Hematopoietic multipotent progenitor cell treated with erythropoietin and hydrocortisone succinate and interleukin-3 and kit ligand, for 4 days (in vitro differentiated cells): ENCODE measurements at places on chromosomes 4 and X.
A peak's percentile ranks its signal among the peaks of the same experiment; 100 is the strongest.

DNA sequence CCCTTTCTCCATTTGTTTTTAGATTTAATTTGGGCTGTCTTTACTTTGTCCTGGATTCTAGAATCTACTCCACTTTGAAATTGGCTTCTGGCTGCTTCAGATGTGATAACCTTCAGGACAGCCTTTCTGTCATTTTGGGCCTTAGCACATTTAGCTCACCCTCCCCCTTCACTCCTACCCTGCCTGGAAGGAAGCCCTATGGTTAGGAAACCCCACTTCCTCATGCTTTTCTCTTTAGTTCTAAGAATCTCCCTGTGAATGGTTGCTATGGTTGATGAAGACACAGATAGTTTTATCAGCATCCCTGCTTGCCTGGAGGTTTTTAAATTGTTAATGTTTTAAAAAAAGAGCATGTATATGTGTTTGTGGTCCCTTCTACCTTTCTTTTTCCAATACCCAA lies 100.7 kb upstream of the PTPN13 start:
- peak; percentile 80 for DNase-seq

- DNase-seq = no peak
These were observed 111.5 kb downstream of the NR3C2 start for GRCh38 chr4:148330724-148331123.

- no peak for DNase-seq
These were observed 169.2 kb upstream of the CPEB2 start for GRCh38 chr4:14833053-14833452.

- peak; percentile 76 for DNase-seq
These were observed 70.0 kb upstream of the FAM241A start for GRCh38 chr4:112075129-112075753.

GRCh38 chr4:84678976-84679744 lies 96.2 kb downstream of the CDS1 start:
- DNase-seq = no peak

GRCh38 chr4:95614684-95615205 lies 66.0 kb upstream of the UNC5C start:
- DNase-seq = no peak

DNA sequence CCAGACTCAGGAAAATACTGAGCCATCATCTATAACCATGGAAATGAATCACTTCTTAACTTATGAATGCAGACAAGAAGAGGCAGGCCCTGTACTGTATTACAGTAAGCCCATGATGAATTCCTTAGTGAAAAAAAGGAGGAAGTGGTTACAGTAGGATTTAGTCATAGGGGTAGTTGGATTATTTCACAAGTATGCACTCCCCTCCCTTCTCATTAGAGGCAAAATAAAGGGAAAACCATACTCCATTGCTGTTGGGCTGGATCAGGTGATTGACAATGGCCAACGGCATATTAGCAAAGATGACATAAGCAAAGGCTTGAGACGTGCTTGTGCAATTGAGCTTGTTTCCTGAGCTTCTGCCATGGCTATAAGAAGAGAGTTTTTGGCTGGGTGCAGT lies 181.1 kb upstream of the PRPS2 start:
- DNase-seq = no peak

- peak; percentile 15 for DNase-seq
These were observed 2.4 kb downstream of the CORIN start for GRCh38 chr4:47835494-47835893.

DNA sequence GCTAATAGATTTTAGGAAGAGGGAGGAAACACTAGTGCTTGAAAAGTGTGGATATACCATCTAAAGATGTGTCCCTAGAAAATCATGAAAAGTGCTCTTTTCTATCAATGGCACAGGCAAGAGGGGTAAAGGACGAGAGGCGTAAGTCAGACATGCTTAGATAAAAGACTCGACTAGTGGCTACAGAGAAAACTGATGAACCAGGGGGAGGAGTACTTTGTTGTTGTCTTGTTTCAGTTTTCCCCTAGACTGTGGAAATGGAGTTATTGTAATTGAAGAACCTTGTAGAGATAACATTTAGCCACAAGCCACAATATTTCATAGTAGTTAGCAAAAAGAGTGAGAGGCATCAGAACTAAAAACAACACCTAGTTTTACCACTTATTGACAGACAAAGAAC lies 21.4 kb downstream of the GALNTL6 start:
- peak; percentile 39 for DNase-seq

DNA sequence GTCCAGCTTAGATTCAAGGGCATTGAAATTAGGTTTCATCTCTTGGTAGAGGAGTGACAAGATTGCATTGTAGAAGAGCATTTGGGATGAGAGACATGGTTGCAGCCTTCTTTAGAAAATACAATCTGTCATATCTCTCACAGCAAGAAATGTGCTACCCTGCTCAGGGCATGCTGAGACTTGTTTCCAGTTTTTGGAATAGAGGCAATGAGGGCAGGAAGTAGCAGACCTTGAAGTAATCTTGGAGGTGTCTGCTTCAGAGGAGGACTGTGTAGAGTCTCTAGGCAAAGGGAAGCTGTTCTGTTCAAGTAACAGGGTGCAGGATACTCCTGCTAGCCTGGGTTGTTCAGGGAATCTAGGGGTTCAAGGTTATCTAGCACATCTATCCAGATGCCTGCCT lies 116.1 kb upstream of the ZNF827 start:
- no peak for DNase-seq

GRCh38 chr4:74038086-74038424 lies 434 bp downstream of the CXCL3 start:
- peak; percentile 47 for DNase-seq

- no peak for DNase-seq
These were observed 249.8 kb upstream of the AADAT start for GRCh38 chr4:170339522-170339921.

DNA sequence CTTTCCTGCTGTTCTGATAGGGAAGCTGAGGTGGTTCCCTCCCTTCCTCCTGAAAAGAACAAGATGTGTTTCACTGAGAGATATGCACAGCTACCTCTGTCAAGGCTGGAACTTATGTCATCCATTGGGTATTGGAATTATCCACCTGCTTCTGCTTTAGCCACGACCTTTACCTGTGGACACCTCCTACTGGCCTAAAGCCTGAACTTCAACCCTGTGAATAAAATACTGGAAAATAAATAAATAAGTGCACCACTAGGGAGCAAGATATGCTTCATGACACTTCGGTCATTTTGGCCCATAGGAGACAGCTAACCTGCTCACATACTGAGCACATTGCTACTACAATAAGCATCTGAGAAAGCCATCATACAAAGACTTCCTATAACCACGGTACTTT lies 419.9 kb upstream of the NWD2 start:
- peak; percentile 0 for DNase-seq

- peak; percentile 1 for DNase-seq
These were observed 175.6 kb upstream of the ARX start for GRCh38 chrX:25191403-25191802.

GRCh38 chr4:94623126-94623911 lies 134.4 kb upstream of the BMPR1B start:
- DNase-seq = no peak

GRCh38 chr4:78418406-78418805 lies 133.2 kb upstream of the ANXA3 start:
- no peak for DNase-seq

GRCh38 chr4:7697343-7697742 lies 242.3 kb downstream of the AFAP1 start:
- no peak for DNase-seq

GRCh38 chr4:109810552-109811387 lies 4.8 kb upstream of the GAR1 start:
- no peak for DNase-seq

GRCh38 chrX:17563076-17563475 lies 174.2 kb upstream of the SCML1 start:
- DNase-seq = no peak

- no peak for DNase-seq
These were observed 65.0 kb downstream of the COQ2 start for GRCh38 chr4:83219344-83220331.

- no peak for DNase-seq
These were observed 65.8 kb downstream of the SUPT20HL2 start for GRCh38 chrX:24248042-24248441.

- no peak for DNase-seq
These were observed 62.8 kb downstream of the RWDD4 start for GRCh38 chr4:183596067-183596757.

DNA sequence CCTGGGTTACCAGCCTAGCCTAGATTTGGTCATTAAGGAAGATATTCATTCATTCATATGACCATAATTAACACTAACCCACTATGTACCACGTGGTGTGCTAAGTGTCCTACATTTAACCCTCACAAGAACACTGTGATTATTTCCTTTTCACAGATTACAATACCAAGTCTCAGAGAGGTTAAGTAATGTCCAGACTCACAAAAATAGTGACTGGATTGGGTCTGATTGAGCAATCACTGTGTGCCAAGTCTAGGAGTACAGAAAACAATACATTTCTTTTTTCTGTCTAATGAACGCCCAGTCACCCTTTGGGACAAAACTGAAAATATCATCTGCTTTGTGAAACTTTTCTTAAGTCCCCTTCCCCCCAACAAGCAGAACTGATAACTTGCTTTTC lies 7.6 kb upstream of the DLG3 start:
- DNase-seq = no peak

DNA sequence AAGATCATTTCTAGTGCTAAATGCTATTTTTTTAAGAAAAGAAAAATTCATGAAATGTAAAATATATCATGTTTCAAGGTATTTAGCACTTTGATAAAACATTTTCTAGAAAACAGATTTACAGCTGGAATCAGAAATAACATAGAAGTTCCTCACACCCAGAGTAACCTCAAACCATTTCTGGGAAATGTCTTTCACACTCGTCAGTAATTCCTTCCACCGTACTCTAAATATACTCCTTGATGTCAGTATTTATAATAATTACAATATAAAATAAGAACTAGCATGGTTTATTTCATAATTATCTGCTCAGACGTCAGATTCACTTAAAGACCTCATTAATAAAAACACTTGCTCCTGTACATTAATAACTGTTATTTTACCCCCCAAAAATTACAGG lies 103.9 kb downstream of the ADGRA3 start:
- no peak for DNase-seq

- DNase-seq = no peak
These were observed 12.0 kb downstream of the NSDHL start for GRCh38 chrX:152842772-152843338.

GRCh38 chrX:42485601-42486000 lies 292.4 kb downstream of the PPP1R2C start:
- no peak for DNase-seq

DNA sequence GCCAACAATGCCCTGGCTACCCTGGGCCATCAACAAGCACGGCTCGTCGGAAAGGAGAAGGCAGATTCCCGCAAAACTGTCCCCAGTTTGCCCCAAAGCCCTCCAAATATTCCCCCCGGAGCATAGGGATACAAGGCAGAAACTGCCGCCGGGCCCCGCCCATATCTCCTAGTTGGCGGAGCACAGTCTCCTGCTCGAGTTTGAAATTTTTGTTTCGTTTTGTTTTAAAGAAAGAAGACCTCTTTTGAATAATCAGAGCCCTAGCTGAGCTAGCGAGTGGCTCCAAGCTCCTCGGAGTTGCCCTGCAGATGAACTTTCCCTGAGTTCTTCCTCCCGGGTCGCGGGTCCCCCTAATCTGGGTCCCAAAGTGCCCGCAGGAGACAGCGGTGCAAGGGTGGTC lies 138.1 kb upstream of the ZIC3 start:
- peak; percentile 7 for DNase-seq

DNA sequence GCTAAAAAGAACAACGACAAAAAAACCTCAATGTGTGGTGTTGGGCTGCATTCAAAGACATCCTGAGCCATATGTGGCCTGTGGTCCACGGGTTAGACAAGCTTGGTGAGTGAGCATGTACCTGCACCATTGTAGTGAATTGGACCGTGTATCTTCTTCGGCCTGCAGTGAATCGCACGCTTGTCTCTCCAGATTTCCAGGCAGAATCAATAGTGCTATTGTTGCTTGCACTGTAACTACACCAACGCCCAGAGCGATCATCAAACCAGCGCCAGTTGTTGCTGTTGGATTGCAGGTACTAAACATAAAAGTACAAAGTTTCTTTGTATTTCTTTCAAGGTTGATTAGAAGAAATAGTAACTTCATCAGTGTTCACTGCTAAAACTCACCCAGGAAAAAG lies 101.6 kb downstream of the HUWE1 start:
- no peak for DNase-seq

- no peak for DNase-seq
These were observed 320.6 kb downstream of the ADGRL3 start for GRCh38 chr4:61520681-61521160.

DNA sequence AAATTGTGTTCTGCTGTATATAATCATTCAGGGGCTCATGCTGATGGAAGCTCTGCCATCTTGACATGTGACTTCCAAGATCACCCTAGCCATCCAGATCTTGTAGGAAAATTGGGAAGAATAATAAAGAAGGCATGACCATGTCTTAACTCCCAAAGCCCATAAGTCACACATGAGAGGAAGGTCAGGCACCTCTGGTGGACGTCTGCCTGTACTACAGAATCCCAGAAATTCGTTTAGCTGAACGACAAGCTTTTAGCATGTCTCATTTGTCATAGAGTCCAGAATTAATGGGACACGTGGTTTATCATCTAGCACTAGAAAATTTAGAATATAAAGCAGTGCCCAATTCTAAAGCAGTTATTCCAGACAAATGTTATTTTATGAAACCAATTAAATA lies 212.7 kb downstream of the CENPC start:
- peak; percentile 55 for DNase-seq

DNA sequence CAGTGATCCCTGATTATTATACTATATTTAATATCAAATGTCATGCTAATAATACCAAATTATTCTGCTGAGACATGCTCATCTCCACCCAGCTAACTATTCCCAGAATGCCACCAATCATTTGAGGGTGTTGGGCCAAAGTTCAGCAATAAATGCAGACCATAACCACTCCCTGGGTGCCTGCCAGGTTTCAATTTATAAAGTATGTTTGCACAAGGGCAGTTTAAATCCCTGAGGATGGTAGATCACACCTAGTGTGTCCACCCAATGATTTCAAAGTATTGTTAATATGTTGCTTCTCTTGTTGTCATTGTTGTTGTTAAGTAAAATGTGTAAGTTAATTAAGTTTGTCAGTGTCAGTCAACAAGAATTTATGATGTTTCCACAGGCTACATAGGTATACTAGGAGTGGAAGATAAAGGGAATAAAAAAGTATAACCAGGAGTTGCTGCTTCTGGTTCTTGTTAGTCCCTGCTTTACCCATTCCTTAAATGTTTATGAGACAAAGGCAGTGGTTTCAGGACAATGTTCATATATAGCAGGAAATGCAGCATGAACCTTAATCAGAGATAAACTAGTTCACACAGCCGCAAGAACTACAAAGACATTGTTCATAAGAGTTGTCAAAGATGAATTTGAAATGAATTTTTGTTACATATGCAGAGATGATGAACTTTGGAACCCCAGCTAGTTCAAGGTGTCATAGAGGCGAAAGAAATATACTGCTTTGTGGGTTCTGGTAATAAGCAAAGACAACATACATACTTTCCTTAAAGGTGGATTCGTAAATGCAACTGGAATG lies 25.5 kb downstream of the HPGD start:
- peak; percentile 10 for DNase-seq
